ENCODE measurements at places on chromosomes 1 and 21.

- no peak for DNase-seq
Measured at GRCh38 chr21:37405629-37406028, 39.1 kb downstream of the DYRK1A start.

- DNase-seq, result peak; percentile 14
Measured at GRCh38 chr1:231153726-231154125, 8.1 kb upstream of the TRIM67 start.

- DNase-seq, result no peak
Measured at GRCh38 chr21:21412096-21412495, 413.9 kb downstream of the NCAM2 start.

DNA sequence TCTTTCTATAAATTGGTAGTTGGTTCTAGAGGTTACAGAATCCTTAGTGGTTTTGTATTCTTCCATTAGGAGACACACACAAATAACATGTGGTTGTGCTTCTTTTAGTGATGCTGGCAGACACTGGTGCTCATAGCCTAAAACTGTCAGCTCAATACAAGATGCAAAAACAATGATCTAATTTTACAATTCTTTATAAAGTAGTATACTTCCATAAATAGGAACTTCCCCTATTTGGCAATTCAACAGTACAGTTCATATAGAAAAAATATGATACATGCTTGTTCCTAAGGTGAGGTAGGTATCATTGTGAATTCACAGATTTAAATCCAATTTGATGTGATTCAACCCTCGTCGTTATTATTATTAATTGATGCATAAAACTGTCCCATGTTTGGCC is 20.8 kb upstream of the CCDC17 start:
- DNase-seq, result no peak

GRCh38 chr21:33831962-33832659 is 83.5 kb downstream of the ATP5PO start:
- DNase-seq, result no peak

- no peak for DNase-seq
Measured at GRCh38 chr1:168441745-168442144, 102.1 kb downstream of the XCL2 start.

- DNase-seq, result no peak
Measured at GRCh38 chr1:162204129-162204822, 134.8 kb downstream of the NOS1AP start.

- DNase-seq, result no peak
Measured at GRCh38 chr1:150555198-150555970, 6.2 kb downstream of the ADAMTSL4 start.

DNA sequence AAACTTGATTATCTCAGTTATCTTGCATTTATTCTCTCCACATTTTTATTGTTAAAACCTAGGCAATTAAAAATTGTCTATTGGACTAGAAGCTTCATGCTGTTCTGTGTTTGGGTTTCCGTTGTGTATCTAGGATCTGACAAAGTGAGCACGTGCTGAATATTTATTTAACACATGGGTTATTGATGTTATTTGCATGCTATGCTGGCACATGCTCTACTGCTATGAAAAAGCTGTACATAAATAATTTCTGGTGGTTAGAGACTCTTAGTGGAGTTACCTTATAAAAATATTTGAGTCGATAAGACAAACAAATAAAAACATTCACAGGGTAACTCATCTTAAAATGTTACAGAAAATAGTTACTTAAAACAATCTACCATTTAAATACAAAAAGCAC is 1769.7 kb downstream of the MRPL39 start:
- DNase-seq, result peak; percentile 34

GRCh38 chr1:198528364-198528763 is 12.1 kb downstream of the ATP6V1G3 start:
- no peak for DNase-seq

- DNase-seq, result no peak
Measured at GRCh38 chr21:39232861-39233291, 49.6 kb upstream of the PSMG1 start.

DNA sequence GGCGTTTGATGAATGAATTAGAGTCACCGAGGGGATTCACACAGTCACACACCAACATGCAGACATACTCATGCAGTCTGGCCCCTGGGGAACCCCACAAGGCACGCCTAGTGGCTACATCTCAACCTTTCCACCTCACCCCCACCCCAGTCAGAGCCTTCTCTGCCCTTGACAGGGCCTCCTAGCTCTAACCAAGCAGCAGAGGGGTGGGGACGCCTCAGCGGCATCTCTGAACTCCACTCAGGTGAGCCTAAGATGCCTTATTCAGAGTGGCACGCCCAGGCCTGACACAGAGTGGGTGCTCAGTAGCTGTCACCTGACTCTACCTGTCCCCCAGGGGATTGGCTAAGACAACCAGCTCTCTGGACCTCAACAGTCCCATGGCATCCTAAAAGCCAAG is 3.7 kb upstream of the SDC3 start:
- no peak for DNase-seq

- DNase-seq, result no peak
Measured at GRCh38 chr1:200665861-200666260, 3.8 kb downstream of the DDX59 start.

- DNase-seq, result no peak
Measured at GRCh38 chr1:27367160-27367650, 444 bp upstream of the MAP3K6 start.
